ENCODE measurements at places on chromosomes 5 and 9.

- DNase-seq = no peak
These were observed 452.5 kb downstream of the GADD45G start for GRCh38 chr9:90057361-90057760.

DNA sequence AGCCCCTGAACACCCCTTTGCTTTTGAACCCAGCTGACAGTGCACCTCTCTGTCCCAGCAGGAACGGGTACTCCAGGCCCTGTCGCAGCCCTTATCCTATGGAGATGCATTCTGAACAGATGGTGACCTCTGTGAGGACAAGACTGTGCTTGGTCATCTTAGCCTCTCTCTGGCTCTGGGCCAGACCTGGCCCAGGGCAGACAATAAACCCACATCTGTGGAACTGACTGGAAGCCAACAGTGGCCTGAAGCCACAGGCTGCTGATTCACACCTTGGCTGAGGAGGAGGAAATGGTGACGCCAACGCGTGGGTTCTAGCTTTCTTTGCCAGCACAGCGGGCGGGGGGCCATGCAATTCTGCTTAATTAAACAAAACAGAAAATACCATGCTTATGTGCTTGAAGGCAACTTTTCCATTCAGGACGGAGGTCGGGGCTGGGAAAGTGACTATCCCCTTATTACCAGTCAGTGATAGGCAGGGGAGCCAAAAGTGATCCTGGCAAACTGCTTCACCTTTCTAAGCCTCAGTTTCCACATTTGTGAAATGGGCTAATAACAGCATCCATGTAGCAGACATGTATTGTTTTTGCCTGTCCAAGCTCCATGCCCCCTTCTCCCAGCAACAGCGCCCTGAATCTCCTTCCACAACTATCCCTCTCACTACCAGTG lies 10.8 kb downstream of the SH3PXD2B start:
- no peak for DNase-seq

- no peak for DNase-seq
These were observed 64.2 kb upstream of the CEP78 start for GRCh38 chr9:78171651-78172050.

DNA sequence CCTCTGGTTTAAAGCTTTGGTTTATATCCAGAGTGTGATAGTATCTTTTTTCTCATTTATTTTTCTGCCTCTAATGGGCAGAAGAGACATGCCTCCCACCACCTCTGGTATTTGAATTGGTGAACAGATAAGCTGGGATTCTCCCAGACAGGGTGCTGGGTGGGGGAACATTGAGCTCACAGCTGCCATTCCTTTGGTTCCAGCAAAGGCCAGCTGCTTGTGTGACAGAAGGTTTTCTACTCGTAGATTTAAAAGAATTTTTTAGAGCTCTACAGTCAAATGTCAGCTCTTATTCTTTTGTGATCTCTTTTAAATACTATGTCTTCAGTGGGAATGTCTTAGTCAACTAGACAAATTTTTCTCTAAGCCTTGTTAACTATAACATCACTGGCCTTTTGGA lies 54.7 kb upstream of the ADAMTS16 start:
- DNase-seq = no peak

DNA sequence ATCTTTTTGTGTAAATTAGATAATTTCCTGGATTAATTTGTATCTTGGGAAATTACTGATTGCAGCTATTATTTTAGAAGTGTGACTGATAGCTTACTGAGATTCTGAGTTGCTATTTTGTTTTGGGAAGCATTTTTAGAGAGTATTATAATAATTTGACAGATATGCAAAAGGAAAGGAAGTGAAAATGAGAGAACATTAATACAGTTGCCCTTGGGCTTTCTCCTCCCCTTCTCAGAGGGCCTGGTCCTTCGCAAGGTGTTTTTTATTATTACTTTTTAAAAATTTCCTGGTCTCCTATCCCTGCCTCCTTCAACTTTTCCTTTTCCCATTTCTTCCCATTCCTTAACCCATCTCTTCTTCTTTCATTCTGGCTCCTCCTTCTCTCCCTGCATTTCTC lies 32.6 kb downstream of the UBAP1 start:
- no peak for DNase-seq

DNA sequence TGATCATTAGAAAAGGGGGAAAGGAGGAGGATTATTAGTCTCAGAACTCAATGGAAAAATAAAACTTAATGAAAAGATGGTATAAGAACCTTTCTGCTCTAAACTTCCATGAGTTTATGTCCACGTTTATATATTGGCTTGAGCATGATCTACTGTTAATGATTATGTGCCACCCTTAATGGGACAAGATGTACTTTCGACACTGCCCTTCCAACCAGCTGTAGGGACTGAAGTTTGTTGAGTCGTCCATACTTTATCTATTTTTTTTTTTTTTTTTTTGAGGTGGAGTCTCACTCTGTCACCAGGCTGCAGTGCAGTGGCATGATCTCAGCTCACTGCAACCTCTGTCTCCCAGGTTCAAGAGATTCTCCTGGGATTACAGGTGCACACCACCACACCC lies 25.0 kb upstream of the GABRP start:
- DNase-seq = no peak

Data from NCI-H2171 (cell line).